ENCODE measurements at places on chromosomes 5 and 9. TPM values are rescaled to one million over a fixed set of nuclear protein-coding genes. Genes with fewer than 3 reads are reported as not detected.

DNA sequence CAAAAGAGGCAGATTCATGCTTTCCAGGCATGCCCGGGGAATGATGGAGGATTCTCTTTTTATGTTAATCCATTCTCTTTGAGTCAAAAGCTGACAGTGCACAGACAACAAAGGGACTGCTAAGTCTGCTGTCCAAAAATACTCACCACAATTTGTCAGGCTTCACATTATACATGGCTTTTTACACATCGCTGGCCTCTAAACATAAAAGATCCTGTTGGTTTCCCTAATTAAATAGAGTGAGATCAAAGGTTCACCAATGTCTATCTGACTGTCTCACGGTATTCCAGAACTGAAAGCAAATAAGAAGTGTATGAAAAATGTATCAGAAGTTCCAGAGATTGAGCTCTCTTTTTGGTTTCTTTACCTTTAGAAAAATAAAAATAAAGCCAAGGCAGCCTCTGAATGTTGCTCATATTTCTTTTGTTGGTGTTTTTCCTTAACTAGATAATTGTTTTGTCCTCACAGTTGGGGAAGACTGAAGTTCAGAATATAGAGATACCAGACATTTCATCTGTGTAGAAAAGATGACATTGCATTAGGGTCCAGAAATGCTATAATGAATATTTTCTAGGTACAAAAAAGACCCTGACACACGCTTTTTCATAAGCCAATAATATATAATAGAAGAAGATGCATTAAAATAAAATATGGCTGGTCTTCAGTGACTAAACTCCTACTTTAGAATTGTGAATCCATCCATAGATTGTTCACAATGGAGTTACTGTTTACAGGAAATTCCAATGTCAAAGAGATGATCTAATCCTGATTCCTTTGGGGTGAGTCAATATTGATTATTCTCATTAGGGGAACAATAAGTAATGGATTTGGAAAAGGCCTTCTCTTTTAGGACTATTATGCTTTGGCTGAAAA, 688.2 kb upstream of the CDH6 start:
- peak overlapping the region; percentile 15 for H3K4me3 ChIP-seq
- H3K27me3 ChIP-seq, result no peaks in the 10 kb centered on the region
- peak overlapping the region; percentile 62 for H3K27ac ChIP-seq
- no peaks in the 10 kb centered on the region for H3K36me3 ChIP-seq
- no peak for DNase-seq

GRCh38 chr5:140926443-140927227, 536 bp downstream of the PCDHAC1 start:
- peaks cover 9% of the 10 kb centered on the region for H3K4me1 ChIP-seq
- peak overlapping the region; percentile 82 for H3K4me3 ChIP-seq
- peaks cover 3% of the 10 kb centered on the region for H3K27me3 ChIP-seq
- DNase-seq, result peak; percentile 97

DNA sequence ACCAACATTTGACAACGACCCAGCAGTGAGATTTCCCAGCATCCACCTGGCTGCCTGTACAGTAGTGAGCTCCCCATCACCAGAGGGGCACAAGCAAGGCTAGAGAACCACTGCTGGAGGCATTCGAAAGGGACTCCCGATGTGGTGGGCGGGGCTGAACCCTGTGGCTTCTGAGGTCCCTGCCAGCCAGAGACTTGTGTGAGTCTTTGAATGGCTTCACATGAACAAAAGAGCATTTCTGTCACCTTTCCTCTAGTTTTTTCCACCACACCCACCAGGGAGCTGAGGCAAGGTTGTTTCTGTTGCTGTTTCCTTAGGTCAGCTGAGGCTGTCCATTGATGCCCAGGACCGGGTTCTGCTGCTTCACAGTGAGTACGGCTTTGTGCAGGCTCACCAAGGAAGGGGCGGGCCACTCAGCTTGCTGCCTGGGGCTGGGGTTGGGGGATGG, 15.7 kb downstream of the RGS3 start:
- DNase-seq, result no peak
- H3K4me1 ChIP-seq, result peaks cover 10% of the 10 kb centered on the region
- peaks cover 17% of the 10 kb centered on the region for H3K27me3 ChIP-seq
- H3K27ac ChIP-seq, result no peak overlapping the region
- no peak overlapping the region for H3K4me3 ChIP-seq

GRCh38 chr5:73274121-73274520, 101.1 kb downstream of the TMEM174 start:
- H3K36me3 ChIP-seq, result no peaks in the 10 kb centered on the region
- peak overlapping the region; percentile 85 for H3K27ac ChIP-seq
- DNase-seq, result no peak
- peak overlapping the region; percentile 16 for H3K4me3 ChIP-seq

DNA sequence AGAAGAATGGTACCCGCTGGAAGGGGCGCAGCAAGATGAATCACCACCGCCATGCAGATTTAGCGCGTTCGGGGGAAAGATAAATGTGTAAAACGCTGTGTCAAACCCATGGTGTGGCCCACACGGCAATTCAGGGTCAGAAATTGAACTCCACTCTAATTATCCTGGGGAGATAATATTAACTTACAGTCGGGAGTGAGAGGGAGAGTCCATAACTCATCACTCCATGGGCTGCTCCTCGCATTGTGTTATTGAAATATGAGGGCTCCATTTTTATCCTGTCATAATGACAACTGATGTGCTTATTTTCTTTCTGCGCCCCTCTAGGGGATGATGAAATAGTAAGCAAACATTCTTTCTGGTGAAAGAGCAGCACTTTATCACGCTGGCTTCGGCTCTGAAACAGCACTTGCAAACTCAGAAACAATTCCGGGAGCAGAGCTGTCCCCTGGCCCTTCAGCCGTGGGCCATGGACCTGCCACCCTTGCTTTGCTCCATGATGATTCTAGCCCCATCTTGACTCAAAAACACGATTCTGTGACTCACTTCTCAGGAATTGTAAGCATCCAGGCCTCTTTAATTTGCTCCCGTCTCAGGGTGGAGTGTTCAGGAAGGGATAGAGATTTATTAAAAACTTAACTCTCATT, 431.6 kb downstream of the IRX1 start:
- H3K4me3 ChIP-seq, result no peak overlapping the region
- DNase-seq, result no peak
- H3K27me3 ChIP-seq, result no peaks in the 10 kb centered on the region
- H3K4me1 ChIP-seq, result no peaks in the 10 kb centered on the region

DNA sequence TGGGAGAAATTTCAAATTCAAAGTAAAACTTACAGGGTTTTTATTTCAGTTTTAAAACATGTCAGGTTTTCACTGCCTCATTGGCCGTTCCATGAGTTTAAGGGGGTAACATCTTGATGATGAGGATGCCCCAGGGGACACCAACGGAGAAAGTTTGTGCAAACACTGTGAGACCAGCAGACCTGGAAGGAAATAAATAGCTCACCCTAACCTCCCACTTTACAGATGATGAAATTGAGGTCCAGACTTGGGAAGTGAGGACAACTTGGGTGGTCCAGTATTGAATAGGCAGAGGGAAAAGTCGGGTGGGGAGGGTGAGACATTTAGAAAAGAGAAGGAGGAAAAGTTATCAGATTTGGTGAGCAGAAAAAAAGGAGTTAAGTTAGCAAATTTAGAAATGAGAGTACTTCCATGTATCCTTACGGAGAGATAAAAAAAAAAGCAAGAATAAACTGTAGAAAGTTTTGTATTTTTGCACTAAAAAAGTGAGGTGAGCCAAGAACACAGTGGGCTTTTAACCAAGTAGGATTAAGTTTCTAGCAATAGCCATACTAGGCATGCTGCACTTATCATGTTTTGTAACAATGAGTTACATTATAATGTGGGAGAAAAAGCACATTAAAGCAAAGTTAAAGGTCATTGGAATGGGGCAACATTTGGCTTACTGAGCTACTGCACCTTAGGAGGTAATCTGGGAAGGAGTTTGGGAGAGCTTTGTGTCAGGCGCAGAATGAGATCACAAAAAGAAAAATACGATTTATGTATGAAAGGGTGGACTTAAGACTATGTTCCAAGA, 125.1 kb downstream of the GAS1 start:
- peak; percentile 42 for DNase-seq
- H3K27ac ChIP-seq, result peak overlapping the region; percentile 8
- H3K4me3 ChIP-seq, result no peak overlapping the region
- peaks cover 2% of the 10 kb centered on the region for H3K27me3 ChIP-seq
- peaks cover 18% of the 10 kb centered on the region for H3K4me1 ChIP-seq

DNA sequence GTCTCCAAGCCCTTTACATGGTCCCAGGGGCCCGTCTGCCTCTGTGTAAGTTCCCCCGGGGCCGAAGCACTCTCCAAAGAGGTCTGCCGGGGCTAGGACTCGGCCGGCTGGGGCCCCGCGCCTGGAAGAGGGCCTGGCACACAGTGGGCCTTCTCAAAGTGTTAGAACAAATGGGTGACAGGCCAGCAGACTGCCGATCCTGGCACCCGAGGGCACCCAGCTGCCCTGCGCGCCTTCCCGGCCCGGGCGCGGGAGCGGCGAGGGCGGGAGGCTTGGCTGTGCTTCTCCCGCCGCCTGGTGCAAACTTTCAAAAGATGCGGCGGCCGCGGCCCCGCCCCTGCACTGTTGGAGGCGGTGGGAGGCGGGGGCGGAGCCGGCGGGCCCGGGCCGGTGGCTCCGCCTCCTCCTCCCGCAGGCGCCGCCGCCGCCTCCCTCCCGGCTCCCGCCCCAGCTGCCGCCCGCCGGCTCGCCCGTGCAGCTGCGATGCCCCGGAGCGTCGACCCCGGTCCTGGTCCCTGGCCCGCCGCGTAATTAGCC, at the start of gene NEURL1B:
Gene NEURL1B, plus strand, starts transcription at position 442 of the 537 bp plus-strand sequence. CDS start 144 bp downstream, outside the sequence.
- no peaks in the 10 kb centered on the region for H3K36me3 ChIP-seq
- peak within 1 kb of the TSS; percentile 68 for H3K4me3 ChIP-seq
- H3K27ac ChIP-seq, result no peak within 1 kb of the TSS
- peaks cover 13% of the 10 kb centered on the region for H3K4me1 ChIP-seq
- H3K27me3 ChIP-seq, result peaks cover 13% of the 10 kb centered on the region
- peak; percentile 88 for DNase-seq

- peaks cover 21% of the 10 kb centered on the region for H3K27me3 ChIP-seq
- no peak overlapping the region for H3K4me3 ChIP-seq
- no peak for DNase-seq
- no peak overlapping the region for H3K27ac ChIP-seq
- H3K4me1 ChIP-seq, result peaks cover 3% of the 10 kb centered on the region
- no peaks in the 10 kb centered on the region for H3K36me3 ChIP-seq
Observed at GRCh38 chr5:39274398-39275085, 55.2 kb upstream of the FYB1 start.

DNA sequence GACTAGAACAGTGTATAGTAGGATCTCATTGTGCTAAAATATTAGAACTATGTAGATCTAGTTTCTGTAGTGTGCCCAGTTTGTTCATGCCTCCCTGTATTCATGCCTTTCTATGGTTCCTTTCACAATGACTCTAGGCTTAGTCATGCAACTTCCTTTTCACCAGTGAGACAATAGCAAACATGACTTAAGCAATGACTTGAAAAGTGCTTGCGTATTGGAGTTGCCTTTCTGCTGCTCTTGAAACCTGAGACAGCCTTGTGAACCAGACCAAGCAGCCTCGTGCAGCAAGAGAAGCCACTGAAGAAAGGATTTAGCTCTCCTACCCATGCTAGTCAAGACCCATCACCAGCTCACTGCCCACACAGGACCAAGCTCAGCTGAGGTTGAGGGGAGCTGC, 294.5 kb upstream of the TAS2R1 start:
- no peaks in the 10 kb centered on the region for H3K27me3 ChIP-seq
- H3K36me3 ChIP-seq, result peaks cover 4% of the 10 kb centered on the region
- no peak overlapping the region for H3K27ac ChIP-seq
- no peak for DNase-seq
- peaks cover 27% of the 10 kb centered on the region for H3K4me1 ChIP-seq

GRCh38 chr5:73152411-73153388, 20.3 kb upstream of the TMEM174 start:
- no peaks in the 10 kb centered on the region for H3K36me3 ChIP-seq
- no peak for DNase-seq
- H3K4me3 ChIP-seq, result no peak overlapping the region
- peaks cover 53% of the 10 kb centered on the region for H3K4me1 ChIP-seq
- H3K27me3 ChIP-seq, result no peaks in the 10 kb centered on the region

DNA sequence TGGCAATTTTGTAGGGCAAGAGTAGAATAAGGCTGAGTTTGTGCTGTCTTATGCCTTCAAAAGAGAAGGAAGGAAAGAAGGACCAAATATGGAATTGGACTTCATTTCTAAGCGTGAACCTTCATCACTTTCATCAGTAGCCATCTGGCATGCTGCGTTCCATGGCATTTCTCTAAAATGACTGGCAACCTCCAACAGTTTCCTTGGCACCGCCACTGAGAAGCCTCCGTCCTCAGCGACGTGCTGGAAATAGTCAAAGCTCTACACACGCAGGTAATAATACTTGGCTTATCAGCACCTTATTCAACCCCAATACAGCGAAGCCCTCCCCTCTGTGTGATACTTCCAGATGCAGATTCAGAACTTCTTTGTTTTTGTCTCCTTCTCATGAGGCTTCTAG, 169.7 kb upstream of the CD180 start:
- no peaks in the 10 kb centered on the region for H3K36me3 ChIP-seq
- DNase-seq, result no peak
- peaks cover 12% of the 10 kb centered on the region for H3K27me3 ChIP-seq
- no peak overlapping the region for H3K4me3 ChIP-seq
- H3K4me1 ChIP-seq, result peaks cover 15% of the 10 kb centered on the region

DNA sequence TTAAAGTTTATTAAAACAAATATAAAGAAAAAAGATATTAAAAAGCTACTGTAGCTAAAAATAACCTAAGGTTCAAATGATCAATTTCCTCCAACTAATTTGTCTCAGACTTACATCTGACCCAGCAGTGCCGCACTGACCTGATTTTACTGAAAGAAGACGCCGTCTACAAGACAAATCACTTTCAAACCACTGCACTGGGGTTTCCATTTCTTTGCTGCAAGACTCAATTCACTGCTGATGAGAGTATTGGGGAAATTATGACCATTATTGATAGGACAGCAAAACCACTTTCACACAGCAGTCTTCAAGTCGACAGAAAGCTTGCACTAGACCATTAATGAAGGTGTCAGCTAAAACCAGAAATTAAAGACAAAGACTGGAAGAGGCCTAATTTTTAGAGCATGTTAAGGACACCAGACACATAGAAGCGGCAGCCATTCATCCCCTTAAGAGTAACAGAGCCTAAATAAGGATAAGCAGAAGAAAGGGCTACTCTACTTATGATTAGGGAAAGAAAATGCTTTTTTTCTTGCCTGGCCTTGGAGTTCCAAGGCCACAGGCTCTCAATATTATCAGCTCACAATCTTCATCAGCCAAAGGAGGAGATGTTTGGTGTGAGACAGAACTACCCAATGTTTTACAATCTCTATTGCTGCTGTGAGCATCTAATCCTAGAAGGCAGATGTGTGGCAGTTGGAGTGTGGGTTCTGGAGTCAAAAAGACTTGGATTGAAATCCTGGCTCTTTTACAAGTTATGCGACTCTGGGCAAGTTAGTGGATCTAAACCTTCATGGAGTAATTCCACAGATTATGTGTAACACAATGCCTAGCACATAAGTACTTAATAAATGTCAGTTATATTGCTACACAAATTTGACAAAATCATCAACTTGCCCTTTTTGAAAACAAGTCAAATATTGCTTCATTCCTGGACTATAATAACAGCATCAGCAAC, 190.7 kb downstream of the MAPKAP1 start:
- H3K4me3 ChIP-seq, result no peak overlapping the region
- no peaks in the 10 kb centered on the region for H3K27me3 ChIP-seq
- no peak for DNase-seq
- H3K27ac ChIP-seq, result no peak overlapping the region
- H3K4me1 ChIP-seq, result peaks cover 25% of the 10 kb centered on the region

GRCh38 chr5:80268916-80269315, 13.1 kb upstream of the SERINC5 start:
- no peak overlapping the region for H3K27ac ChIP-seq
- peaks cover 6% of the 10 kb centered on the region for H3K4me1 ChIP-seq
- no peak overlapping the region for H3K4me3 ChIP-seq
- DNase-seq, result no peak
- no peaks in the 10 kb centered on the region for H3K36me3 ChIP-seq

Gene GZMA
- not detected for total RNA-seq

Gene NR2F1-AS1
- 40.9 TPM for total RNA-seq

Gene GABRP
- not detected for total RNA-seq
